ENCODE measurements at places on chromosomes 1 and 21.

DNA sequence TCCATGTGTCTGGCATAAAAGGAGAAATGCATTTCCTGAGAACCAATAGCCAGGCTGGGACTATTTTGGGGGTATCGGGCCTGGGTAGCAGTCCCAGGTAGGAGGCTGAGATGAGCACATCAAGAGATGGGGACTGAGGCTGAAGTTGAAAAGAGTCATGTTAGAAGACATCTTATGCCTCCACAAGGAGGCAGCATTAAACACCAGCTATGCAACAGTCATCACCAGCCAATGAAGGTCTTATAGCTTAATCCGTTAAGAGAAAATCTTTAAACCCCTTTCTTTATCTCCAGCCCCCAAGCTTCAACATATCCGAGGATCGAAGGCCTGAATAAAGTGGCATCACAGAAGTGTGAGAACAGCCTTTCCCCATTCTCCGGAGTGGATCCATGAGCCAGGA, 640.7 kb upstream of the PTBP2 start:
- no peak for DNase-seq

GRCh38 chr1:62281922-62282555, 37.2 kb downstream of the KANK4 start:
- DNase-seq = no peak

DNA sequence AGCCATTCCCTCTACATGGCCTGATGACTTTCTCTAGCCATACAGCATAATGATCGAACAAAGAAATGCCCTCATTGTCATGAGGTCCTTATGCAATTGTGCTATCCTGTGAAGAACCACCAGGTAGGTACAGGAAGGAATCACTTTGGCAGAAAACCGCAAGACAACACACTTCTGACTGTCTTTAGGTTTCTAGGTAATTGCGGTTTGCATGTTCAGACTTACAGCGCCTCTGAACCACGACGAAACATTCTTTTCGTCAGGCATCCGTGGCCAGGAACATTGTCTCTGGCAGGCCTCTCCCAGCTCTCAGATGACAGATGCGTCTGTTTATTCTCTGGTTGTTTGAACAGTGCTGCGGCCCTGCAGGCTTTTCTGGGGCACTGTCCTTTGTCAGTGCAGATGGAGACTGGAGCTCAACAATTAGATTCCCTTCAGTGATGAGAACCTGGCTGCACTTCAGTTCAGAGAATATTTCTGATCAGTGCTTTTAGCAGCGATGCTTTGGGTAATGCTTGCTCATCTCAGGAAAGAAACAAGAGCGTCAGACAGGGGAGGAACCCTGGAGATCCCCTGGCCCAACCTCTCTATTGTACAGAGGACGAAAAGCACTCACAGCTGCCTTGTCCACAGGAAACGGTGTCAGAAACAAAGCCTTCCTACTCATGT, 63.4 kb downstream of the B3GALT5 start:
- DNase-seq = no peak

DNA sequence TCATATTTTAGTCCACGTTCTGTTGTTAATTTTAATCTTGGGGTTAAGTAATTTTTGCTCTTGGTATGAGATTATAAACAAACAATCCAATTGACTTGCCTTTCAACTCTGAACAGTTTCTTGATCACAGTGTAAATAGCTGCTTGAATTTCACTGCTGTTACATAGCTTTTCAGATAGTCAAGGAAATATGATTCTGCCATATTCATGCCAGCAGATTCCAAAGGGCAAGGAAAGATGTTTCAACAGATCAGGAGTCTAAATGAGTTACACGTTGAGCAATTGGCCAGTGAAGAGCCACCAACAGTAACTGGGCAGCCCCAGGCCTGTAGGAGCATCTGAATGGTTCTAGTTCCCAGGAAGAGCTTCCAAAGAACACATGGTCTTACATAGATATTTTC, 93.6 kb downstream of the LEPR start:
- DNase-seq = no peak

- no peak for DNase-seq
These were observed 36.4 kb downstream of the RXRG start for GRCh38 chr1:165408518-165408917.

DNA sequence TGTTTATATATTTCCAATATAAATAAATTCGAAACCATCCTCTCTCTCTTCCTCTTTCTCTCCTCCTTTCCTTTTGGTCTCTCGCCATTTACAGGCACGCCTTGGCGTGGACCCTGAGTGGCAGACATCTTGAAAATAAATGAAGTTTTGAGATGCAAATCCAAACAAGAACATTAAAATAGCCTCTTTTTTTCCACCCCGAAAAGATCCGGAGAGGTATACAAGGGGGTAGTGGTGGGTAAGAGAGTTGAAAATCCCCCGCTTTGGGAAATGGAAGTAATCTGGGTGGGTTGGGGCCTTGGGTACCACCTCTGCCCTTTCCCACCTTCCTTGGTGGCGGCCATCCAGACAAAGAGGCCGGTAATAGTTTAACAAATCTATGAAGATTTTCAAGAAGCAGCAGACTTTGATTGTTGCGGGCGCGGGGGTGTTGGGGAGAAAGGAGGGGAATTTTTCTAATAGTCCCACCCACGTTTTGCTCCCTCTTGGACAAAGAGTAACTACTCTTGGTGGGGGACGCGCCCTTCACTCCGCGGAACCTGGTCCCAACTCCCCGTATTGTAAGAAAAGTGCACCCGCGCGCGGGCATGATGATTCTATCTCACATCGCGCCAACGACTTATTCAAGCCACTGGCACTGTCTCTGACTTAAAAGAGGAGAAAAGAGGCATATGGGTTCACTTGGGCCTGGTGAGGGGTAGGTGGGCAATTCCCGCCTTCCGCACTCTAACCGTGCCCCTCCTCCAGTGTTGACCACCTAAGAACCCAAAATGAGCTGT, 4.0 kb upstream of the FOXD3 start:
- DNase-seq = no peak

GRCh38 chr1:215345208-215345607, 221.9 kb upstream of the KCTD3 start:
- no peak for DNase-seq

Measured in stimulated activated CD4-positive, alpha-beta T cell treated with anti-CD3 and anti-CD28 coated beads, TNF-alpha, amount 100 ng/mL, for 1 hour (primary cell).